Cerebellum (tissue), 4 donors: ENCODE measurements at places on chromosomes 4 and X. TPM values are rescaled to one million over a fixed set of nuclear protein-coding genes. Genes with fewer than 3 reads are reported as not detected.

The MYOZ2 gene
- total RNA-seq: not detected

The GASK1B gene
- total RNA-seq: 30.6 TPM

The RPS6KA6 gene
- 14.3 TPM for total RNA-seq

- no peak for DNase-seq
These were observed 15.7 kb upstream of the DUSP21 start for GRCh38 chrX:44828008-44828605.

DNA sequence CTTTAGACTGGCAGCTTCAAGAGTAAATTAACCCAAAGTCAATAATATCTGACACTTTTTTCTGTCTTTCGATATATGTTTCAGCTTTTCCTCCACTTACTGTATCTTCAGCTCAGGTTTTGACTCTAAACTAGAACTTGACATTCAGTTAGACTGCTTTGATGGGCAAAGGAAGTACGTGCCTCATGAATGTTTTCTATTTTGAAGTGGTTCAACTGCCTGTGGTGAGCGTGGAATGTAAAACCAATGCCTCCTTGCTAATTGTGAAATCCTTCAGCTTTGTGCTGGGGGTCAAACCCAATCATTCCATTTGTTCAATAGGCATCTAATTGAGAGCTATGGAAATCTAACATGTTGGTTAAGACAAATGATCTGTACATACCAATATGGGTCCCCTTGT, 857.0 kb upstream of the HTR2C start:
- DNase-seq: no peak

- no peak for DNase-seq
These were observed 1212.5 kb upstream of the PRKX start for GRCh38 chrX:4925911-4926310.
